T-cell (primary cell): ENCODE measurements at places on chromosomes 16 and 17.

GRCh38 chr16:52993179-52993578, 59.5 kb downstream of the CHD9NB start:
- no peak for DNase-seq

GRCh38 chr16:3520841-3521240, 20.0 kb downstream of the CLUAP1 start:
- no peak for DNase-seq

DNA sequence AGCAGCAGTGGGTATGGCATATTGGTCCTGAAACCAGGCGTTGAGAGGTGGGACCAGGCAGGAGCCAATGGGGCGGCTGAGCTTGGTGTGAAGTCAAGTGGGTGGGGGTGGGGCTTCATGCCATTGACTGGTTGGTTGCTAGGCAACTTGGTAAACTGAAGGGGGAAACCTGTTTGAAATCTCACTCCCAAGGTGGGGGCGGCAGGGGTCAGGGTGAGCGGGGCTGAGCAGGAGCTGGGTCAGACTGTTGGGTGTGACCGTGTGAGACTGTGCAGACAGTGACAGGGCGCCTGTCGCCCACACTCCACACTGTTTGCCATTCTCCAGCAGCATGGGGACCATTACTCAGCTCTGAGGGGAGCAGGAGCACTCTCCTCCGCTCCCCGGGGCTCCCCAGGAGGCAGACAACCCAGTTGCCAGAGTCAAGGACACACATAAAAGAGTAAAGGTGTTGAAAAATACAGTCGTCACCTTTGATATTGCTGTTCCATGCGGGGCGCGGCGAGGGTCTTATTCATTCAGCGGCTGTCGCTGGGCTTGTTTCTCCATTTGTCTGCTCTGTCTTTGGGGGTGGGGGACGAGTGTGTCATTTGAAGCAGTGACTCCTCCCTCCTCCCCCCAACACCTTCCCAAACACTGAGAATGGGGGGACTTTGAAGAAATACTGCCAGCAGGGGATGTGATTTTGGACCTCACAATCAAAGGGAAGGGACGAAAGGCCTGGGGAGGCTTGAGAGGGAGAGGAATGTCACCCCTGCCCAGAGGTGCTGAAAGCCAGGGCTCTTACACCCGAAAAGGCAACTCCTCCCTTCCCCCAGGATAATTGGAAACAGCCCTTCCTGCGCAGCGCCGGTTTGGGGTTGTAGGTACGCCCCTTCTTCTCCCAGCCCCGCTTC, 1.2 kb upstream of the EFNB3 start:
- no peak for DNase-seq

GRCh38 chr17:330993-331701, 21.5 kb downstream of the RPH3AL start:
- DNase-seq, result peak; percentile 27

DNA sequence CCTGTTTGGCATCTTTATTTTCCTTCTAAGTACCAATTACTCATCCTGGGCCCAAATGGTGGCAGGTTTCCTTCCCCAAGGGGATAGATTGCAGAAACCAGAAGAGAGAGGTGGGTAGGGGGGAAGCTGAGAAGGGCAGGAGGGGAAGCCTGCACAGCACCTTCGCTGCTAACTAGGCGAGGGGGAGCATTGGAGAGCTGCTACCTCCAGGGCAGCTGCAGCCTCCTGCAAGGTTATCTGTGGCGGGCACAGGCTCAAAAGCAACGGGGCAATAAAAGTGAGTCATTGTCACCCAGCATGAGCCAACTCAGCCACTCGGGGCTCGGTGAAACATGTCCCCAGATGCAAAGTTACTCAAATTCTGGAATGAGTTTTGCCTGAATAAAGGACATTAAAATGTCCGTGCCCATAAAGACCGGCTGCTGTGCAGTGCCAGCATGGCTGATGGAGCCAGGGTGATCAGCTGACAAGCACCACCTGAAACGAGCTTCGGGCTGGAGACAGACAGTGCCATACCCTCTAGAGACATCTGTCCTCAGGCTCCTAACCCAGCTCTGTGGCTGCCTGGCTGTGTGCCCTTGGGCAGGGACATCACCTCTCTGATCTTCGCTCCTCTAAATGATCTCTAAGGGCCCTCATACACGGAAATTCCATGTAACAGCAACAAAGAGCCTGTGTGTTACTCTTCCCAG, 68.1 kb upstream of the GRIN2A start:
- no peak for DNase-seq

DNA sequence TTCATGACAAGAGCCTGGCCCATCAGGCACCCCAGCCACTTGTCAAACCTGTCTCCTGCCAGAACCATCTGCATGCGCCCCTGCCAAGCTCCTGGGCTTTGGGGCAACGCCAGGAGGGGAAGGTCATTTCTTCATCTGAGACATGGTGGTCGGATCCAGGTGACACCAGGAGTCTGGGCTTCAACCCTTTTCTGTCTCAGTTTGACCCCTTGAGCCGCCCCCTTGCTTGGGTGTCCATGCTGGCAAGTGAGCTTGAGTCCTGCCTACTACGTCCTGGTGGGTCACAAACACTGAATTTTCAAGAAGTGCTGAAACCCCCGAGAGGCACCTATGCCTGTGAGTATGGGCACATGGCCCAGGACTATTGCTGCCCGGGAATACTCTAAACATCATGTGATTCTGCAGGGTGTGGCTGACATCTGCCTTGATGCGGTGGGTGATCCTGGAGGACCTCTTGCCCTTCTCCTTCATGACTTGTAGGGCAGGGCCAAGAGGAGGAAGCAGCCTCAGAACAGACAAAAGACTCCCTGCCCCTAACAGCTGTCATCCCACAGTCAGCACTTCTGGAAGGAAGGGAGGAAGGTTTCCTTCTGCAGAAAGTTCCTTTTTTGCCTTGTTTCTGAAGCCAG, 43.4 kb downstream of the TNFRSF13B start:
- no peak for DNase-seq

GRCh38 chr17:42087736-42088705, 10.3 kb downstream of the ZNF385C start:
- DNase-seq, result no peak

GRCh38 chr16:47059991-47060390, 83.8 kb downstream of the NETO2 start:
- no peak for DNase-seq

DNA sequence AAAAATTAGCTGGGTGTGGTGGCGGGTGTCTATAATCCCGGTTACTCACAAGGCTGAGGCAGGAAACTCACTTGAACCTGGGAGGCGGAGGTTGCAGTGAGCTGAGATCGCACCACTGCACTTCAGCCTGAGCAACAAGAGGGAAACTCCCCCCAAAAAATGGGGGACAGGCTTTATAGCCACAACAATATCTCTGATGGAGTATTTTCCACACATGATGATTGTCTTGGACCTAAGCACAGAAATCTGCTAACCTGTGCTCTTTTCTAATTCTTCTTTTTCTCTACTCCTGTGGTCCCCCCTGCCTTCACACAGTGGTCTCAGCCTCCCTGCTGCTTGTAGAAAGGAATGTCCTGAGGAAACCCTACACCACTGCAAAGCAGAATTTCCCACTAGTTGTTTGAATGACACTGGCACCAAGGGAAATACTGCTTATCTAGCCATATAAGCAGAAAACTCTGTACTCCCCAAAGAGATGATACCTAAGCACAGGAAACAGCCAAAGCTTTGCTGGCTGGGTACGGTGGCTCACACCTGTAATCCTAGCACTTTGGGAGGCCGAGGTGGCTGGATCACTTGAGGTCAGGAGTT, 117.6 kb downstream of the USP31 start:
- DNase-seq, result no peak

DNA sequence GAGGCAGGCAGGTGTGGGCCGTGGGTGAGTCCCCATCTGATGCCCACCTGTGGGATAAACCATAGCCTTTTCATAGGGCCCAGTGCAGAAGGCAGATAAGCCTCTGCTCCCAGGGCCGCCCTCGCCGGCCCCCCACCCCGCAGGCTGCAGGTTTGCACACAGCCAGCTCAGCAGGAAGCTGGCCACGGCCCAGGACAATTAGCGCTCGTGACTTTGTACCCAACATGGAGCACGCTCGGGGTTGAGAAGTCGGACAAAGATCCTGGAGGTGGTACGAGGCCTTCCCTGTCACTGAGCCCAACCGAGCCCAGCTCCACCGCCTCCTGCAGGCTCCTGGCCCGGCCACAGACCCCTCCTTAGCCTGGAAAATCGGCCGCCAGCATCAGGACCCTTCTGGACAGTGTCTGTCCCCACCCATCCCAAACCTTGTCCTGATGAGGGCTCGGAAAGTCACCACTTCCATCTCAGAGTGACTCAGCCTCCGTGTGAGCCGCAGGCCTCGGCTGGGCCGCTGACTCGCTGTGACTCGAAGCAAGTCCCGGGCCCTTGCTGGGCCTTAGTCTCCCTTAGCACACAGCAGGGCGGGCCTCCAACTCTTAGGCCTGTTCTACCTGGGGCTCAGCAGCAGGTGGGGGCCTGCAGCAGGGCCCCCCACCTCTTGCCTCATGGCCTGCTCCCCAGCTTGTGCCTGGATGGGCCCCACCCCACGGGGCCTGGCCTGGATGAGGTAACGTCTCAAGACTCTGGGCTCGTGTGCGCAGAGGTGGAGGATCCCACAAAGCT, 22.7 kb downstream of the FAM83G start:
- no peak for DNase-seq

GRCh38 chr16:83315271-83315670, 492.5 kb upstream of the HSBP1 start:
- DNase-seq, result no peak

DNA sequence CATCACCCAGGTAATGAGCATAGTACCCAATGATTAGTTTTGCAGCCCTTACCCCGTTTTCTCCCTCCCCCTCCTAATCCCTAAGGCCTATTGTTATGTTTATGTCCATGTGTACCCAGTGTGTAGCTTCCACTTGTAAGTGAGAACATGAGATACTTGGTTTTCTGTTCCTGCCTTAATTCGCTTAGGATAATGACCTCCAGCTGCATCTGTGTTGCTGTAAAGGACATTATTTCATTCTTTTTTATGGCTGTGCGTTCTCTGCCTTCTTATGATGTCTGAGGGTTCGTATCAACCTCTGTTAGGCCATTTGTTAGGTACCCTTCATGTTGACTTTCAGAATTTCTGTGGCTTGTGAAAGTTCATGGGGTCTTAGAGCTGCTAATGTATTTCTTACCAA, 31.0 kb downstream of the CTCF start:
- DNase-seq, result no peak

- no peak for DNase-seq
Observed at GRCh38 chr16:66050991-66051390, 315.5 kb upstream of the CDH5 start.

DNA sequence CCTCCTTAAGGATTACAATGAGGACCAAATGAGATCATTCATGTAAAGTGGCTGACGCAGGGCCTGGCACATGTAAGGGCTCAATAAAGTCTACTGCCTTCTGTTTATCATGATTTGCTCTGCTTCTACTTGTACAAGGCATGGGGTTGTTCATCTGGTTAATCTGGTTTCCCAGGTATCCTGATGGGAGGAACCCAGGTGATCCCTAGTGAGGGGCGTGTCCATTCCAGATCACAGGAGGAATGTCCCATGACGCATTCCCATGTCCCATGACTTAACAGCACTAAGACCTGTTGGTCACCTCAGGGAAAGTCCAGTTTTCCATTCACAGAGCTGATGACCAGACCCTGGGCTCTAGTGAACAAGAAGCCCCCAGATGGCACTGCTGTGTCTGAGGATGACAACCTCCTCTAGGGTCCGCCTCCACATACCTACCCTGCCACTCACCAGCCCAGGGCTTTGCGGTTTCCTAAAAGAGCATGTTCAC, 11.5 kb upstream of the TPPP3 start:
- no peak for DNase-seq

DNA sequence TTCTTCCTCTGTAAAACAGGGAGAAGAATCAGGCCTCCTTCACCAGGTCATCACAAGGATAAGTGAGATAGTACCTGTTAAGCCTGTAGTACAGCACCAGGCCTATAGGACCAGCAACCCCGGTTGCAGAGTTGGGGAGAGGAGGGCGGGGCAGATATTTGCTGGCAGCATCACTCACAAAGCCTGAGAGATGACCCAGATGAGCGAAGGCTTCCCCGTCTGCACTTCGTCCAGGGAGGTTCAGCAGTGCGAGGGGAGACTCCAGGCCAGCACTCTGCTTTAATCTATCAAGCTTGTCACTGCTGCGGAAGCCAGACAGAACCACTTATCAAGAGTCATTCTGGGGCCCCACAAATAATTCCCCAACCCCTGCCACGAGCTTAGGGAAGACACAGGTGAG, 15.8 kb upstream of the RBBP6 start:
- no peak for DNase-seq

DNA sequence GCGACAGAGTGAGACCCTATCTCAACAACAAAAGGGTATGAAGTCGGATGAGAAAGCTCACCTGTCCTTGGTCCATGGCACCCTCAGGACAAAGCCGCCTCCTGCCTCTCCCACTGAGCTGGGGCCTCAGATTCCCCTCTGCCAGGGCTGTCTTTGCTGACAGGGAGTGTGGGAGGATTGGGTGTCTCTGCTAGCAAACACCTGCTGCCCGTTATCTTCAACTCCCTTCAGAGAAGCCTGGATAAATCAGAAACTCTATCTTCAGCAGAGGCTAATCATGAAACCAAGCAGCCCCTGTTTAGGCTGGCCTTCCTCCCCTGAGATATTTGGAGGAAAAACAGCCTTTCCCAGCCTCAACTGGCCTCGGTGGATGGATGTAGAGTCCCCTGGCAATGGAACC, 36.3 kb upstream of the CDH1 start:
- no peak for DNase-seq
